ENCODE measurements at places on chromosomes 16 and 17.

DNA sequence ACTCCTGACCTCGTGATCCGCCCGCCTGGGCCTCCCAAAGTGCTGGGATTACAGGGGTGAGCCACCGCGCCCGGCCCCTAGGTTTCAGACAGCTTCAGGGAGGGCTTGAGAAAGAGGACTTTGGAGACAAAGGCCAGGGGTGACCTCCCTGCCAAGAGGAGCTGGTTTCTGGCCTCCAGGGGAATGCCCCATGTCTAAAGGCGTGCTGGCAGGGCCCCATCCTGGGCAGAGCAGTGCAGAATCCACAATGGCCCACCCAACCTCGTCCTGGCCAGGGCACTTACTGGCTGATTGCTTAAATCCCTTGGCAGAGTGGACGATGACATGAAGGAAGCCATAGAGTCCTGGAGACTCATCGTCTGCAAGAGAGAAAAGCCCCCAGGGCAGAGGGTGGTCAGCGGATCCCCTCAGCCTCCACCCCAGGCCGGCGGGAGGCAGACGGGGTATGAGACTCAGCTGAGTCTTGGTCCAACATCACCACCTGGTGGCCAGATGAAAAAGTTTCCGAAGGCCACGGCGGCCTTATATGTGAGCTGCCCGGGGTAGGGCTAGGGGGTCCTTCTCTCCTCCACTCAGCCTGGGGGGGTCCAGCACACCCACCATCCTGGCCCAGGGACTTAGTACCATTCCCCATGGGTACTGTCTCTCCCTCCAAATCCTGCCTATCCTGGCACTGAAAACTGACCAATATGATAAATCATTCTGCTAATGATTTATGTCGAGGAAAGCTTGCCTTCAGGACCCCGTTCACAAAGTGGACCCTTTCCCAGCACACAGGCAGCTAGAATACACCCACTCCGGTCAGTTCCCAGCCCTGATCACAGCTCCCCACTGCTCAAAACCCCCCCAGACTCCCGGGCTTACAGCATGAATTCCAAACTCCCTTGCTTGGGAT lies 59.1 kb downstream of the TIMM22 start:
- DNase-seq, result peak; percentile 35

DNA sequence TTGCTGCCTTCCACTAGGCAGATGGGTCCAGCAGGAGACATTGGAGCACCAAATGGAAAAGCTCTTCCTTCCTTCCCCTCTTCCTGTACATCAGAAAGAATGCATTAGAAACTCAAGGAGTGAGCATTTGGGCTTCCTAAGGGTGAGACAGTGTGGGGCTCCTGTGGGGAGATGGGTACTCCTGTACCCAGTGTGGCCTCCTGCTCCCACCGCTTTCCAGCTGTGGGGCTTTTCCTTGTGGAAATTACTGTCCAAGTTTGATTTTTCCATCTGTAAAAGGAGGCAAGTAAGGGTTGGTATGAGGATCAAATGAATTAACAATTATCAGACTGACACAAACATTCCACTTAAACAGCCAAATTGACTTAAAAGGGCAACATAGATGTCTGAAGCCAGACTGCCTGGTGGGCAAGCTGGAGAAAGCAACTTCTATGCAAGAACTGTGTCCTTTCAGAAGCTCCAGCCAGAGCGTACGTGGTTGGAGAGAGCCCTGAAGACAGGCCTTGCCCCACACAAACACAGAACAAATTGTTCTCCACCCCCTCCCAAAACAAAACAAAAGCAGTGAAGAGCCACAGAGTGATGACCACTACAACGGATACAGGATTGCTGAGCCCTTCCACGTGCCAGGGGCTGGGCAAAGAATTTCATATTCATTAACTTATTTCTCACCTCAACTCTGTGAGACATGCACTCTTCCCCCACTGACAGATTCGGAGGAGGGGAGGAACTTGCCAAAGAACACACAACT lies 23.1 kb upstream of the ALDH3A1 start:
- DNase-seq, result no peak

- no peak for DNase-seq
These were observed 635.9 kb downstream of the WWOX start for GRCh38 chr16:78735337-78735736.

DNA sequence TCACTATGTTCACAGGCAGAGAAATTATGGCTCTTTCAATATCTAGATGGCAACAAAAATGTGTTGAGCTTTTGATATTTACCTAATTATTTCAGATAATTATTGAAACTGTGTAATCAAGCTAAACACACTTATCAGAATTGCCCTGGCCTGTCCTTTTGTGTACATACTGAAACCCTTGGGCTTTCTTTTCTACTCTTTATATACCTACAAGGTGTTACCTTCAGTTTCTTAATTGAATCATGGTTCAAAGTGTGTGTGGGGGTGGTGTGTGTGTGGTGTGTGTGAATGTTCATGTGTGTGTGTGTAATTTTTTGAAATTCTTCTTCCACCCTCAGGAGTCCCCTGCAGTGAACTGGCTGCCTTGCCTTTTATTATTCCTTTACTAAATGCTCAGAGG lies 506.8 kb upstream of the SOX9 start:
- no peak for DNase-seq

DNA sequence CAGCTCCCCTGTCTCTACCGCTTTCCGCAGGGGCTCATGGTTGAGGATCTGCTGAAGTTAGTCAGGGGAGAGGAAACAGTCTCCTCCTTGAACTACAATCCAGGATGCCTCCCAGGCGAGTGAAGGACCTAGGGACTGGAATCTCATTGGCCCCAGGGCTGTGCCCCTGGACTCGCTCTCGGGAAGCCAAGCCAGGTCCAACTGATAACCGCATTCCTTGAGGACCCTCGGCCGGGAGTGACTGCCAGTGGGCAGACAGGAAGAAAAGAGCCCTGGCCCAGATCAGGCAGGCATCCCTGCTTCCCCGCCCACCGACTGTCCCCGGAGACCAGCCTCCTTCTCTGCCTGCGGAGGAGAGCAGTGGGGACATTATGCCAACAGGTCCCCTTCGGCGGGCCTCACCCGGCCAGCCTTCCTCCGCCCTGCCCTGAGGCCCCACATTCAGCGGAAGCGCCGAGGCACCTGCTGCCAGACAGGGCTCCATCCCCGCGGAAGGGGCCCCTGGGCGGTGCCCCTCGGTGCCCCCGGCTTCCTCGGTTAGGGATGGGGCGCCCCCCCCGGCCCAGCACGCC lies 776 bp downstream of the LRRC75A start:
- no peak for DNase-seq

GRCh38 chr17:4827399-4827798 lies 5.7 kb upstream of the MINK1 start:
- DNase-seq, result no peak

DNA sequence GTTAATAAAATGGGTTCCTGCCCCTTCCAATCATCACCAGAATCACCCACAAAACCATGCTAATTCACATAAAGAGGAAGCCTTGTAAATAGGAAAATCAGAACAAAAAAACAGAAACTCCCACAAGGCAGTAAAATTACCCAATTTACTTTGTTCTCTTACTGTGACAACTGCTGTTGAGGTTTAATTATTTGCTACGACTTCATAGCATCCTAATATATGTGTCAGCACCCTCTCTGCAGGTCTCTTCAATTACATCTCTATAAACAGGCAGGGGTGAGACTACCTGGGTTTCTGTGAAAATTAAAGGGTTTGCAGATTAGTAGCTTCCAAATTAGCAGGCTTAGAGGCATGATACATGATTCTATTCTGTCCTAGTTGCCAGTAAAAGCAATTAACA lies 2.7 kb downstream of the WDR59 start:
- DNase-seq, result no peak

- no peak for DNase-seq
These were observed 1.1 kb downstream of the CDH15 start for GRCh38 chr16:89172528-89173173.

DNA sequence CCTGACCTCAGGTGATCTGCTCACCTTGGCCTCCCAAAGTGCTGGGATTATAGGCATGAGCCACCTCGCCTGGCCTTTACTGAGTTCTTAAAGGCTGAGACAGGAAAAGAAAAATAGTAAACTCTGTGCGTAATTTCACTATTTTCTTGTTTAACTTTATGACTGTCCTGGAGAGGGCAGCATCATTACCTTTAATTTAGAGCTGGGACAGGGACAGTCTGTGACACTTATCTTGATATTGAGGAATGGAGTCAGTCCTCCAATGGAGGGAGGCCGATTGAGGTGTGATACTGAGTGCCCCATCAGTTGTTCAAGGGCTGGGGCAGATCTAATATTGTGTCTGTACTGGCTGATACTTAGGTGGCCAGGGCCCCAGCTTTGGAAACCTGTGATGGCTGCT lies 21.5 kb upstream of the SPN start:
- DNase-seq, result no peak

DNA sequence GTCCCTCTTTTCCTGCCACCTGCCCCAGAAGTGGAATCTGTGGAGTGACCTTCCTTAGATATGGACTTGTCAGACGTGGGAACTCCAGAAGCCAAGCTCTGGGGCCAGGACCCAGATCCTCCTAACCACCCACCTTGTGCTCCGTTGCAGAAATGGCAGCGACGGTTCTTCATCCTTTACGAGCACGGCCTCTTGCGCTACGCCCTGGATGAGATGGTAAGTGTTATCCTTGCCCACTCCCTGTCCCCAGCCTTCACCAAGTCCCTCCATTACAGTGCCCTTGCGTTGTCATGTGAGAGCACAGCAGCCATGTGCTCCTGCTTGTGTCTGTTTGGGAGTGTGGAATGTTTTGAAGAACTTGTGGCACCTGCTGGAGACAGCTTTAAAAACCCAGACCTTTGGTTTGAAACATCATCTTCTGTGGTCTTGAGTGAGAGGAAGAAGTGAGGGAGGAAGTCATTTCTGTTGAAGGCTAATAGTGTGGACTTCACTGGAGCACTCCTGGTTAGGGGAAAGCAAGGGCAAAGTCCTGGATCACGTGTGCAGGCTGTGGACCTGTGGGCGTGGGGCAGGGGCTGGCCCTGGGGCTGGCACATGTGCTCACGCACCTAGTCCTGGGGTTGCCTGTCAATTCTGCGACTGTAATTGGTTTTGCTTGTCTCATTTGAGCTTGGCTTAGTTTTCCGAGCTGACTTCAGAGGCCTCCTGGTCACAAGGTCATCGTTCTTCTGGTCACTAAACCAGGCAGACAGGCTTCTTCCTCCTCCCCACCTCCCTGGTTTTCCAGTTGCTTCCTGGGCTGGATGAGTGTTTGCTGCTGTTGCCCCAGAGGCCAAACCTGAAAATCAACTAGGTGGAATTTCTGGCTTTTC lies 35.8 kb downstream of the MPRIP start:
- DNase-seq, result no peak

GRCh38 chr17:17424552-17424951 lies 52.2 kb upstream of the MED9 start:
- no peak for DNase-seq

- no peak for DNase-seq
These were observed 46.2 kb downstream of the GNAO1 start for GRCh38 chr16:56237451-56237930.

DNA sequence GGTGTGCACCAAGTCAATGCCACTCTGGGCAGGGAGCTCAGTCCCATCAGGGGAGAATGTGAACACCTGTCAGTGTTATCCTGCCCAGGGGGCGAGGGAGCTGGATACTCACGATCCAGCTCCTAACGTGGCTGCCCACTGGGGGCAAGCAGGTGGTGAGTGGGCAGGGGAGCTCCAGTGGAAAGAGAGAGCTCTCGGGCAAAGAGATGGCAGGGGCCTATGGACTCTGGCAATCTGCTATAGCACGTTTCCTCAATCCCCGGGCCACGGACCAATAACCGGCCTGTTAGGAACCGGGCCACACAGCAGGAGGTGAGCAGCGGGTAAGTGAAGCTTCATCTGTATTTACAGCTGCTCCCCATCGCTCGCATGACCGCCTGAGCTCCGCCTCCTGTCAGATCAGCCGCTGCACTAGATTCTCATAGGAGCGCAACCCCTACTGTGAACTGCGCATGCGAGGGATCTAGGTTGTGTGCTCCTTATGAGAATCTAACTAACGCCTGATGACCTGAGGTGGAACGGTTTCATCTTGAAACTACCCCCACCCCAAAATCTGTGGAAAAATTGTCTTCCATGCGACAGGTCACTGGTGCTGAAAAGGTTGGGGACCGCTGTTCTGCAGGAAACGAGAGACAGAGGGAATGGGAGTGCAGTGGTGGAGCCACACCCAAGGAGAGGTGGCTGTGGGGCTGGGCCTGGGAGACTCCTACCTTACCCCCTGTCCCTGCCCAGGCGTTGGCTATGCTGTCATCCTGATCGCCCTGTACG lies 15.6 kb downstream of the SLC6A2 start:
- DNase-seq, result no peak

GRCh38 chr17:77879896-77880280 lies 78.6 kb upstream of the TNRC6C start:
- DNase-seq, result no peak

DNA sequence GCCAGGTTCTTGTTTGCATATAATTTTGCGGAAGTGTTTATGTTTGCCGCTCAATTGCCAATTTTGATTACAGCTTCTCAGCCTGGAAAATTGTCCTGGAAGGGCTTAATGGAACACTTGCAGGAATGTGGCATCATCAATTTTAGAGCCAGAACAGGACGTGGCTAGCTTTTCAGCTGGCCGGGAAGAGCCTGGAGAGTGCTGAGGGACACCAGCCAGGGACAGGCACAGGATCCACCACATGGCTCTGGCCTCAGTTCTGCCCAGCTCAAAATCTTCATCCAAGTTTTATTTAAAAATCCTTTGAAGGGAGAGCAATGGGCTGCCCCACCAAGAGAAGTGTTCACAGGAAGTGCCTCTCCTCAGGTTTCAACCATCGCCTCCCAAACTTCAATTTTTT lies 287.2 kb upstream of the HSBP1 start:
- DNase-seq, result no peak

DNA sequence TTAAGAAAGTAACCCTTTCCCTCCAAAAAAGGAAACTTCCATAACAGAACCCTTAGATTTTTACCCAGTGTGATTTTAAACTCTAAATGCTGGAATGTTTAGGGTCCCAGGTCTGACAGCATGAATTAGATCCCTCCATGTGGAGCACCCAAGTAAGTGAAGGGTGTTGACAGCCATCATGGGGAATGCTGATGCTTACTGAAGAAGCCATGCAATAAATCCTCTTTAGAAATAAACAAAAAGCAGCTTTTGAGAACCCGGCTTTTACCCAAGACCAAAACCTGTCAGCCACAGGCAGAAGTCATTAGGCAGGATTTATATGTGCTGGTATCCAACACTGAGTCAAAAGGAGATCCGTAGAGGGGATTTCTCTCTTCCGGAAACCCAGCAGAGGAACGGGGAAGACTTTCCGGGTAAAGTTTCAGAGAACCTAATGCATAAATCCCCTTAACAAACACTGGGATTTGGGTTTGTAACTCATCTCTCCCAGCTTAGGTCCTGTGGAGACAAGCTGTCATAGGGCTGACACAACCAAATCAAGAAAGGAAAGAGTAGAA lies 287.5 kb downstream of the IRX3 start:
- DNase-seq, result no peak

DNA sequence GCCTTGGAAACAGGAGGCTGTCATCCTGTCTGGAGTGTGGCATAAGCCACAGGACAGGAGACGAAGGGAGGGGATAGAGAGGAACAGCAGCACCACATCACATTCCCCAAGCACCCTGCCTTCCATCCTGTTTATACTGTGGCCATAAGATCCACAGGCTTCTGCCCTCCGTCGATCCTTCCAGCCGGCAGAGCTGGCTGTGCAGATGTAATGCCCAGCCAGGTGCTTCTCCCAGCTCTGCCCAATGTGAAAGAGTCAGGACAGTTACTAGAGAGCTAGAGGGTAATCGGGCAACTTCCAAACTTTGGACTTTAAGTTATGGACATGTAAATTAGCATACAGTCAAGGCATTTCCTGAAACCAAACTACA lies 368.4 kb downstream of the SOX9 start:
- DNase-seq, result no peak

Measured in stimulated activated CD4-positive, alpha-beta T cell treated with anti-CD3 and anti-CD28 coated beads, Interleukin-2, amount 100 ng/mL, for 48 hours (primary cell).